T47D (cell line): ENCODE measurements at places on chromosomes 3 and 15.
A peak's percentile ranks its signal among the peaks of the same experiment; 100 is the strongest.

DNA sequence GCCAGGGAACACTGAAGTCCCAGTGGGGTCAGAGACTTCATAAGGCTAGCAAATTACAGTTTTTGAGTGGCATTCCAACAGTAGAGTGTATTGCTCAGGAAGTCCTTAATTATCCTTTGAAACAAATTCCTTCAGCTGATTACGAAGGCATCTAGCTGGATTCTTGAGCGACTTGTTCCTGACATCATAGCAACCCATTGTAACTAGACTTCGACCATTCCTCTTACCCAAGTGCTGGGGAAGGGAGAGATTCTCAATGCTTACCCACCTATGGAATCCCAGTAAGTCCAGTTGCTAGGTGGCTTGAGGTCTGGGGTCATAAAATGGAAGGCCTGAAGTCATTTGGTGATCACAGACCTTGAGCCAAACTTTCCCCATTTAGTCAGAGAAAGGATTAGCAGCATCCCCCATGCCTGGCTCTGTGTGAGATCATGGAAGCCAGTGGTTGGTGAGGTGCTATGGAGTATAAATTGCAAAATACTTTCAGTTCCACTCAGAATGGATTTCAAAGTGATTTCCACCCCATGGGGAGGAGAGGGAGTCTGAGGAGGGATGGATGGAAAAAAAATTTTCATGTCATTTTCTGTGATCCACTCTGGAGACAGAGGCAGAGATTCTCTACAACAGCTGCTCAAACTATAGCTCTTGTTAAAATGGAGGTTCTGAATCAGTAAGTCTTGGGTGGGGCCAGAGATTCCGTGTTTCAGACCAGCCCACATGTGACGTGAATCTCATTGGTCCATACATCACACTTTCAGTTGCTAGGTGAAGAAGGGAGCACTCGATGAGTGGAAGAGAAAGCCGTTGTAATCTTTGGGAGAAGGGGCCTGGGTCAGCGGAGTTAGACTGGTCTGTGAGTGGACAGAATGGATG lies 45.7 kb downstream of the CD86 start:
- DNase-seq: peak; percentile 6

DNA sequence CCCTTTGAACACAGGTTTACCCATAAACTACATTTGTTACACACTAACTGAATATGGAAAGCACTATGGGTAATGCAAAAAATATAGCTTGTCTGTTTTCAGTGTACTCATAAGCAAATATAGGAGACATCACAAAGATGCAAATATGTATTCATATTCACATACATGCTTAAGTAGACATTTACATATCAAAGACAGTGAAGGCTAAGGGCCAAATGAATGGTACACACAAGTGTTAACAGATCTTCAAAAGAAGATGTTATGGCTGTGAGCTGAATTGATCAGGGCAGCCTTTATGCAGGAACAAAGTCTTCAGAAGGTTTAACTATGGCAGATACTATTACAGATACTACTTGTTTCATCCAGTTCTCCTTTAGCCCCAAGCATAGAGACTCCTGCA lies 384.1 kb downstream of the FHIT start:
- no peak for DNase-seq

DNA sequence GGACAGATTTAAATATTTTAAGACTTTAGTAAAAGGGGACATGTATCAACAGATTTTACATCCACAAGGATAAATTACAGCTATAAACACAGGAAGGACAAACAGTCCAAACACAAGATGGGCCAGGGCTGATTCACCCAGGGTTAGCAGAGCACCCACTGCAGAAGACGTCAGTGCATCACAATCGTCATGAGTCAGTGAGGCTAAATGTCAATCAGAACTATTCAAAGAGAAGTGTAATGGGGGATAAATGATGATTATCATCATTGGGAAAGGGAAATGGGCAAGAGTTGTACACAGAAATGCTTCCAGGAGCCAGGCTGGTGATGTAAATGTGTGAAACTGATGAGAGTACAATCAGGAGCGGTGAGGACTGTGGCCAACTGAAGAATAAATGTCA lies 226.8 kb downstream of the PLCL2 start:
- DNase-seq: no peak

DNA sequence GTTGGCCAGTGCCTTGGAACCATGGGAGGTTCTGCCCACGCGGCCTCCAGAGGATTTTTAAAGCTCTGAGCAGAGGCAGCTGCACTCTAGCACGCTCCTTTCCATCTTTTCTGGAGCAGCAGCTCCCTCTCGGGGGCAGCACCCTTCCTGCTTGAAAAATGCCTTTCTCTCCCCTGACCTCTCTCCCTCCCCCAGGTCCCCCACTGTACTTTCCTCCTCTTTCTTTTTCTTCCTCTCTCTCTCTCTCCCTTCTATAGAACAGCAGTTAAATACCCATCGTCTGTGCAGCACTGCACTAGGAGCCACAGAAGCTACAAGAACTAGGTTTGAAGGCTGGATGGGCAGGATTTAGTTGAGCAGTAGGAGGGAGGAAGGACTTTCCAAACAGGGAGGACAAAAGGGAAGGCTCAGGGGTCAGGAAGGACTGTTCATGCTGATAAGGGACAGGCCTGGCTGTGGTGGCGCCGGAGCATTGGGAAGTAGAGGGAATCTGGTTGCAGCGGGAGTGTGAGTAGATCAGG lies 4.4 kb downstream of the ALPK3 start:
- peak; percentile 13 for DNase-seq
